Stomach (tissue), 19 donors: ENCODE measurements at places on chromosomes 5 and 9. TPM values are rescaled to one million over a fixed set of nuclear protein-coding genes. Genes with fewer than 3 reads are reported as not detected.
A peak's percentile ranks its signal among the peaks of the same experiment; 100 is the strongest.

- peaks cover 13% of the 10 kb centered on the region for H3K36me3 ChIP-seq
- H3K27ac ChIP-seq, result no peak overlapping the region
- peaks cover 12% of the 10 kb centered on the region for H3K4me1 ChIP-seq
- no peak for DNase-seq
- H3K27me3 ChIP-seq, result no peaks in the 10 kb centered on the region
- H3K4me3 ChIP-seq, result no peak overlapping the region
These were observed 33.1 kb downstream of the SPIN1 start for GRCh38 chr9:88421348-88421747.

DNA sequence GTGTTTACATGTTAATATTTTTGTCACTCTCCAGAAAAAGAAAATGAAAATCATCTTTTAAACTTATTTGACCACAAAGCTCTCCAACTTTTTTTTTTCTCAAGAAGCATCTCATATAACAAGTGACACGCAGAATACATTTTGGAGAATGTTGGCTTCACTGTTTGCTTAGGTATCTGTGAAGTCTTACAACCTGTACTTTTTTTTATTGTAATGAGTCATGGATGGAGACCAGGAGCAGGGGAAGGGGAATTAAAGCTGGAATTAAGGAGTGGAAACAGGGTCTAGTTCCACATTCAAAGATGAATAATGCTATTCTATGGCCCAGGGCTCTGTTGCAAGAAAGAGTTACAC is 211.9 kb downstream of the MAN2A1 start:
- H3K4me1 ChIP-seq, result no peaks in the 10 kb centered on the region
- DNase-seq, result no peak
- no peak overlapping the region for H3K4me3 ChIP-seq
- H3K27ac ChIP-seq, result no peak overlapping the region
- no peaks in the 10 kb centered on the region for H3K27me3 ChIP-seq

DNA sequence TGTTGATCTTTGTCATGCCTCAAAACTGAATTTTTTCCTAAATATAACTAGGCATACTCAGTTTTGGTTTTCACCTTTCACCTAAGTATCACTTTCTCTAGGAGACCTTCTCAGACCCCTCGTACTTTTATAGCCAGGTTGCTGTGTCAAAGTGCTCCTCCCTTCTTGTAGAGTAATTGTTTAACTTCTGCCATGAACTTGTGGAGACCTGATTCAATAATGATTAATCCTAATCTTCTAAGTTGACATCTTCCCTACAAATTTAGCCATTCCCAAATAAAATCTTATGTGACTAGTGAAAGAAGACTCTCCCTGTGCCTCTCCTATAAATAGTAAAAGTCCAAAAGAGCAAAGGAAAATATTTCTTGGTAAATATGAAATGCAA is 159.8 kb downstream of the SPATA31D1 start:
- no peaks in the 10 kb centered on the region for H3K4me1 ChIP-seq
- no peaks in the 10 kb centered on the region for H3K27me3 ChIP-seq
- DNase-seq, result no peak
- no peaks in the 10 kb centered on the region for H3K36me3 ChIP-seq
- no peak overlapping the region for H3K27ac ChIP-seq

- no peak overlapping the region for H3K27ac ChIP-seq
- no peaks in the 10 kb centered on the region for H3K4me1 ChIP-seq
- DNase-seq, result no peak
- no peaks in the 10 kb centered on the region for H3K36me3 ChIP-seq
- H3K4me3 ChIP-seq, result no peak overlapping the region
These were observed 313.9 kb upstream of the TRPC7 start for GRCh38 chr5:136679233-136679632.

GRCh38 chr5:179309751-179310320 is 35.4 kb downstream of the ADAMTS2 start:
- no peaks in the 10 kb centered on the region for H3K27me3 ChIP-seq
- no peak overlapping the region for H3K4me3 ChIP-seq
- H3K27ac ChIP-seq, result no peak overlapping the region
- H3K4me1 ChIP-seq, result peaks cover 11% of the 10 kb centered on the region
- DNase-seq, result no peak

- no peaks in the 10 kb centered on the region for H3K27me3 ChIP-seq
- H3K4me1 ChIP-seq, result no peaks in the 10 kb centered on the region
- no peaks in the 10 kb centered on the region for H3K36me3 ChIP-seq
- peak; percentile 31 for DNase-seq
These were observed 34.3 kb upstream of the FRMD3 start for GRCh38 chr9:83572524-83572923.

- H3K36me3 ChIP-seq, result no peaks in the 10 kb centered on the region
- peaks cover 10% of the 10 kb centered on the region for H3K4me1 ChIP-seq
- no peak overlapping the region for H3K4me3 ChIP-seq
These were observed 77.5 kb downstream of the GALNT10 start for GRCh38 chr5:154268073-154268472.

GRCh38 chr5:104111632-104112031 is 549.0 kb upstream of the NUDT12 start:
- no peak for DNase-seq
- H3K4me1 ChIP-seq, result no peaks in the 10 kb centered on the region

- no peaks in the 10 kb centered on the region for H3K36me3 ChIP-seq
- no peaks in the 10 kb centered on the region for H3K4me1 ChIP-seq
- H3K27ac ChIP-seq, result no peak overlapping the region
- no peak overlapping the region for H3K4me3 ChIP-seq
These were observed 427.8 kb downstream of the BNC2 start for GRCh38 chr9:16442622-16443021.

- H3K4me3 ChIP-seq, result peak within 1 kb of the TSS; percentile 76
- no peak within 1 kb of the TSS for H3K27ac ChIP-seq
- peaks cover 8% of the 10 kb centered on the region for H3K4me1 ChIP-seq
- DNase-seq, result peak; percentile 76
- H3K27me3 ChIP-seq, result no peaks in the 10 kb centered on the region
These were observed at the start of gene DPP7 for GRCh38 chr9:137114613-137115393. DPP7 (minus strand) TSS chr9:137114733; CDS start chr9:137114713, 20 bp downstream.

- H3K4me1 ChIP-seq, result no peaks in the 10 kb centered on the region
- H3K4me3 ChIP-seq, result no peak overlapping the region
- DNase-seq, result no peak
- no peaks in the 10 kb centered on the region for H3K27me3 ChIP-seq
- H3K36me3 ChIP-seq, result no peaks in the 10 kb centered on the region
These were observed 97.3 kb downstream of the ANKRD18A start for GRCh38 chr9:38523121-38523520.

- H3K4me3 ChIP-seq, result no peak overlapping the region
- H3K27me3 ChIP-seq, result no peaks in the 10 kb centered on the region
- H3K27ac ChIP-seq, result no peak overlapping the region
- no peak for DNase-seq
These were observed 20.6 kb downstream of the ELL2 start for GRCh38 chr5:95940758-95941682.

GRCh38 chr9:97470076-97470475 is 31.4 kb upstream of the TMOD1 start:
- no peaks in the 10 kb centered on the region for H3K27me3 ChIP-seq
- H3K4me3 ChIP-seq, result no peak overlapping the region
- DNase-seq, result peak; percentile 12
- peaks cover 6% of the 10 kb centered on the region for H3K4me1 ChIP-seq
- H3K36me3 ChIP-seq, result peaks cover 40% of the 10 kb centered on the region

DNA sequence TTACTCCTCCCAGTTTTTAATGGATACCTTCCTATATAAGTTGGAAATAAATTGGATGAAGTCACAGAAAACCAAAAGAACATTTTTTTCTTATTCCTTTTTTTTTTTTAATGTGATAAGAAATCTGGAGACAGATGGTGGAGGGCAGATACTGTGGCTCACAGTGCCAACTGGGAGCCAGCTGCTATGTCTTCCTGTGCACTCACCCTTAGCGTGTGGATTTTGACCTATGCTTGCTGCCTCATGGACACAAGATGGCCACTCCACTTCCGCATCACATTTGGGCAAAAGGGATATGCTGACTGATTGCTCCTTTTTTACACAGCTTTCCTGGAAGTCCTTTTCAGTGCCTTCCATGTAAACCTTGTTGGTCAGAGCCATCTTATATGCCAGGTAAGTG is 342.6 kb downstream of the MAN2A1 start:
- no peak overlapping the region for H3K27ac ChIP-seq
- no peaks in the 10 kb centered on the region for H3K27me3 ChIP-seq
- H3K36me3 ChIP-seq, result no peaks in the 10 kb centered on the region
- no peak overlapping the region for H3K4me3 ChIP-seq
- DNase-seq, result no peak

DNA sequence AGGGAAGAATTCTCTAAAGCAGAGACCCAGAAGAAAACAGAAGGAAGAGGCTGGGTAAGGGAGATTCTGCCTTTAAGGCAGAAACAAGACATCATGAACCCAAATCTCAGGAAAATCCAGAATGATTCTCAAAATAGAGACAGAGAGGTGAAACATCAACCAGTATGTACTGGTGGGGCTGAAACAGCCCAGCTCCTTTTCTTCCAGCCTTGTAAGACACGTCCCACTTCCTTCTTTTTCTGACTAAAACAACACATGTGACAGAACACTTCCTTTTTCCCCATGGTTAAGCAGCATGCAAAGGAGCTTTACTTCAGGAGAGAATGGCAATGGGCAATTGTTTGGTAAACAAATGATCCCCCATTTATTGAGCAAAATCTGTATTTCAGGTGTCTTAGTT is 230.8 kb upstream of the NR4A3 start:
- no peaks in the 10 kb centered on the region for H3K4me1 ChIP-seq
- H3K4me3 ChIP-seq, result no peak overlapping the region
- H3K27ac ChIP-seq, result no peak overlapping the region
- no peak for DNase-seq
- no peaks in the 10 kb centered on the region for H3K36me3 ChIP-seq

GRCh38 chr9:128286440-128286839 is 10.4 kb downstream of the SWI5 start:
- H3K27ac ChIP-seq, result no peak overlapping the region
- no peak overlapping the region for H3K4me3 ChIP-seq
- H3K27me3 ChIP-seq, result no peaks in the 10 kb centered on the region
- DNase-seq, result no peak
- H3K4me1 ChIP-seq, result no peaks in the 10 kb centered on the region

GRCh38 chr9:114559830-114560513 is 27.6 kb upstream of the ATP6V1G1 start:
- H3K4me3 ChIP-seq, result no peak overlapping the region
- H3K27ac ChIP-seq, result no peak overlapping the region
- H3K4me1 ChIP-seq, result no peaks in the 10 kb centered on the region
- no peaks in the 10 kb centered on the region for H3K27me3 ChIP-seq

DNA sequence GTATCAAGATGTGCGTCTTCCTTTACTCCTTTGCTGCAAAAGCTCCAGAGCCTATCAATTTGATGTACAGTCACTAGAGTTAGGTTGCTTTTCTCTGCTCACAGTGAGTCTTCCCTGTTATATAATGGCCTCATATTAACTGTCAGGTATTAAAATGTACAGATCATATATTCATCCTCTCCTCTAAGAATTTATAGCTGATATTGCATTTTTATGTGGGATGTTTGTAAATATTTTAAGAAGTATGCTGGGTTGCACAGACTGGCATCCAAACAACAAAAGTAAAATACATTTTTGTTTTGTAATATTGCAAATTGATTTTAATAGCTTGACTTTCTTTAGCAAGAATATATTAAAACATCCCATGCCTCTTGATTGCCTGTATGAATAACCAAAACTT is 139.5 kb downstream of the STARD4 start:
- no peaks in the 10 kb centered on the region for H3K27me3 ChIP-seq
- H3K36me3 ChIP-seq, result no peaks in the 10 kb centered on the region

DNA sequence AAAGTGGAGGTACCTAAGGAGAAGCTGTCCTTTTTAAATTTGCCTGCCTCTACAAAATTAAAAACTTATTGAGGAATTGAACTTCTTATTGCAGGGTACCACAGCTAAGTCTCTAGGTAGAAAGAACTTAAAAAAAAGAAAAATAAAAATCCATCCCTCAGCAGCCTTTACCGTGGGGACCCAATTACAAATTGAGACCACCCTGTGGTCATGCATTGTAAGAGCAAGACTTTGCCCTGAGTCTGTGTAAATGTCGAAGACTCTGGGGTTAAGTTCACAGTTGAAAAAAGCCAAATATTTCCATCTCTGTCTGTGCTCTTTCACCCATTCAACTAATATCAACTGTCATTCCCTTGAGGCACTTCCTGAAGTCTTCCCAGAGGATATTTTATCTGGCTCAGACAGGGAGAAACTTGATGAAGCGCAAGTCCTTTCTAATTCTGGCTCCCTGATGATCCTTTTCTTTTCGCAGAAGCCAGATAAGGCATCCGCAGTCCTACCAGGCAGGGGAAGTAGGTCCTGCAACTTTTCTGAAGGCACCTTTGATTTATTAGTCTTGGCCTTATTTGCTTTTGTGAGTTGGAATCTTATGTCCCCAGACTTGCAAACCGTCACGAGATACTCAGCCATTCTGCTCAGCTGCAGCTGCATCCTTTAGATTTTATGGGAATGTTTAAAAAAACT is 323.8 kb upstream of the WWC1 start:
- H3K27me3 ChIP-seq, result no peaks in the 10 kb centered on the region
- H3K4me1 ChIP-seq, result no peaks in the 10 kb centered on the region
- H3K4me3 ChIP-seq, result no peak overlapping the region
- DNase-seq, result no peak
- H3K36me3 ChIP-seq, result no peaks in the 10 kb centered on the region

DNA sequence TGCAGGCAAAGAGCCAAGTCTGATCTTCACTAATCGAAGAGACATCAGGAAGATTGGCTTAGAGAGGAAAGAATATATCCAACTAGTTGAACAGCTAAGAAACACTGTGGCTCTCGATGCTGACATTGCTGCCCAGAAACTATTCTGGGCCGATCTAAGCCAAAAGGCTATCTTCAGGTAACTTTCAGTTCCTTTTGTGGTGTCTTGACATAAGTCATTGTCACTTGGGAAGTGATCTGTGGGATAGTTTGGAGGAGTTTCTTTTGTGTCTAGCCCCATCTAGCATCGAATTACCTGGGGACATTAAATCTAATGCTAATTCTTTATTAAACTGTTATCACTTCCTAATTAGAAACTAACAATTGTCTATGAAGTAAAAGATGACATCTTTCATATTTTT is 24.0 kb downstream of the VLDLR start:
- no peak for DNase-seq
- H3K27ac ChIP-seq, result no peak overlapping the region
- peaks cover 10% of the 10 kb centered on the region for H3K4me1 ChIP-seq
- no peaks in the 10 kb centered on the region for H3K27me3 ChIP-seq

The CER1 gene
- not detected for total RNA-seq

The SLC36A2 gene
- not detected for total RNA-seq

The ZNF883 gene
- total RNA-seq, result 9.0 TPM

The NOXA1 gene
- total RNA-seq, result 7.1 TPM

The GABRA1 gene
- not detected for total RNA-seq
